ENCODE measurements at places on chromosomes 1 and 21.

DNA sequence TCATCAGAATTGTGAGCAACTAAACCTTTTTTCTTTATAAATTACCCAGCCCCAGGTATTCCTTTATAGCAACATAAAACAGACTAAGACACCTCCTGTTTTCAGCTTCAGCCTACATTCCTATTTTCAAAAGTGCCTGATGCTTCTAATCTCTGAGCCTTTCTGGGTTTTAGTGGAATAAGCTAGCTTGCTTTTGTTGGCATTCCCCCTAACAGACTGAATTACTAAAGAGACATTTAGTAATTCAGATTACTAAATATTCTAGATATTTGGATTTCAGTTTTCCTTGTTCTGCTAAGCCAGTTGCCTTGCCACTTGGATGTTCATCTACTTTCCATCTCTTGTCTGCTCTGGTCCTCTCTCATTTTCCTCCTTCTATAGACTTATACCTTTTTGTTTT, 10.5 kb upstream of the GNG12 start:
- DNase-seq: no peak

DNA sequence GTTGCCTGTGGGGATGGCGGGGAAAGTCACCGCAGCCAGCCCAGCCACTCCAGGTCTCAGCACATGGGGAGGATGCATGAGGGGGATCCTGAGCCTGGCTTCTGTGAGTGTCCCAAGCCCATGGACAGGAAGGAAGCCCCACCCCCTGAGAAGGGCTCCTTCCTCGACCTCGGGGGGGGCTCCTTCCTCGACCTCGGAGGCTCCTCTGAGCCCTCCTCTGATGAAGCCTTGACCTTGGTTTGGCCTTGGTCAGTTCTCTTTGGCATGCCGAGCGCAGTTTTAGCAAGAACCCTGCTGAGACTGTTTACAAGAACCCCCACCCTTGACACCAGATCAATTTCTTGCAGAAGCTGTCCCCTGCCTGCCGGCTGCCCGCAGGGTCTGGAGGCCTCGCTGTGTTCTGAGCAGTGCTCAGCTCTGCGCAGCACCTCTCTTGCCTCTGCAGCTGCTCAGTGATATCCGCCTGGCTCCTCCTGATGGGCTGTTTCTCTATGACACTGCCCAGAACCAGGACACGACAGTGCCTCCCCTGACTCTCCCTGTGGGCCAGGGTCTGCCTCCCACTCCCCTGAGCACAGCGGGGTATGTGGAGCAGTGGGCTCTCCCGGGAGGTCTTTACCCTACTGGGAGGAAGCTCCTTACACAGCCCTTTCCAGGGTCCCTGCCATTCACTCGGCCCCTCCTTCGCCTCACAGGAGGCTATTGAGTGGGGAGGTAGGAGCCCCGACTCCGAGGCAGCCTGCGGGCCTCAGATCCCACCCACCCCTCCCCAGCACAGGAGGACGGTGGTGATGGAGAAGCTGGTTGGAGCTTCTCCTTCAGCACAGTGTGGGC, 15.4 kb downstream of the ACTRT2 start:
- DNase-seq: no peak

- DNase-seq: no peak
Measured at GRCh38 chr21:46188226-46189212, 4.3 kb upstream of the SPATC1L start.

GRCh38 chr1:32797456-32797855, 19.7 kb downstream of the YARS1 start:
- DNase-seq: no peak

Data from NCI-H2081 treated with DMSO at 0.1 percent for 48 hours (cell line).